ENCODE measurements at places on chromosomes 1 and 21. TPM values are rescaled to one million over a fixed set of nuclear protein-coding genes. Genes with fewer than 3 reads are reported as not detected.

Gene PLA2G2D
- not detected for polyA plus RNA-seq

Gene LIPI
- not detected for polyA plus RNA-seq

Gene FAM151A
- not detected for polyA plus RNA-seq

Gene LDLRAD1
- polyA plus RNA-seq = not detected

Gene NCAM2
- 0.07 TPM for polyA plus RNA-seq

Gene OR10Z1
- polyA plus RNA-seq = not detected

Gene PPOX
- polyA plus RNA-seq = 20.1 TPM

GRCh38 chr1:243855616-243856318, 5.7 kb upstream of the AKT3 start:
- H3K4me1 ChIP-seq = no peaks in the 10 kb centered on the region
- no peak overlapping the region for H3K4me3 ChIP-seq
- H3K36me3 ChIP-seq = no peaks in the 10 kb centered on the region
- DNase-seq = no peak

DNA sequence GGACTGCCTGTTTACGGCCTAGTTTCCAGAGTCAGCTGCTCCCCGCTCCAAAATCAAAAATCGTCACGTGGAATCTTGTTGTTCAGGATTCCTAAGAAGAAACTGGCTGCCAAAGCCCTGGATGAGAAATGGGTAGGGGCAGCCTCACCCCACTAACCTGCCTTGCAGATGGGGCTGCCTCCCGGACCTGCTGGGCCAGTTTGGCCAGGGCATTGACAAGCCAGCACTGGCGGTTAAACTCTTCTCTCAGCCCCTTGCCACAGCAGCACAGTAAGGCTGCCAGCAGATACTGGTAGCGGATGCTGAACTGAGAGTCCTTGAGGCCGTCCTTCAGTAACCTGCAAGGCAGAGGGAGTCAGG, 31.6 kb upstream of the PPP1R15B start:
- no peak overlapping the region for H3K4me3 ChIP-seq
- no peak for DNase-seq
- peaks cover 8% of the 10 kb centered on the region for H3K4me1 ChIP-seq
- no peak overlapping the region for H3K27ac ChIP-seq

- no peaks in the 10 kb centered on the region for H3K36me3 ChIP-seq
- no peak overlapping the region for H3K27ac ChIP-seq
- no peaks in the 10 kb centered on the region for H3K27me3 ChIP-seq
- H3K4me1 ChIP-seq = no peaks in the 10 kb centered on the region
- H3K4me3 ChIP-seq = no peak overlapping the region
Measured at GRCh38 chr1:92430030-92430429, 56.7 kb downstream of the GFI1 start.

DNA sequence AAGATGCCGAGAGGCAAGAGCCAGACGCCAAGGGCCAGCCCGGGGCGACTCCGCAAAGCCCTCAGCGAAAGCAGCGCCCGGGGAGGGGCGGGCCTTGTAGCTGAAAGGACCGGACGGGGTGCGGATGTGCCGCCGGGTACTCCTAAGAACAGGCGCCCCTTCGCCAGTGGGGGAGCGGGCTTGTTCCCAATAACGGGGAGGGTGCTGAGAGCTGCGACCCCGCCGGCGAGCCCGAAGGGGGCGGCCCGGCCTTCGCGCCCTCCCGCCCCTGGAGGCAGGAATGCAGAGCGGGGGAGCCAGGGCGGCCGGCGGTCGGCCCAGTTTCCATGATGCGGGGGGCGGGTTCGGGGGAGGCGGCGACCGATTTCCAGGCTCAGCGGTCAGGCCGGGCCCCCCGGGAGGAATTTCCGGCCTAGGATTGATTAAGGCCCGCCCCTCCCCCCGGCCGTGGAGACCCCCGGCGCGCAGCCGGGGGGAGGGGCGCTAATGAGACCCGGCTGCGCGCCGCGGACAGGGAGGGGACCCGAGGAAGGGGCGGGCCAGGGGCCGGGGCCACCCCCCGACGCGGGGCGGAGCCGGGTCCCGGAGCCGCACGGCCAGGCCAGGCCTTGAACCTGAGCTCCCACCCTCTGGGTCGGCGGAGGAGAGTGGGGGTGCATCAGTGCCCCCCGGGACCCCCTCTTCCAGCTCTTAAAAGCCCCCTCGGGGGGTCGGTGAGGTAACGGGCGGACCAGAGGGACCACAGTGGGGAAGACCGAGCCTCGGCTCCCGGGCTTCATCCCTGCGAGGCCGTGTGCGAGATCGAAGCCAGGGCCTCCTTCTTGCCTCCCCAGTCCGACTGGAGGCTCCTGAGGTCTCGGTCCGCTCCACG, 898 bp upstream of the TMEM200B start:
- peak overlapping the region; percentile 48 for H3K4me3 ChIP-seq
- H3K27me3 ChIP-seq = no peaks in the 10 kb centered on the region
- H3K36me3 ChIP-seq = no peaks in the 10 kb centered on the region
- peak; percentile 47 for DNase-seq
- no peak overlapping the region for H3K27ac ChIP-seq
- H3K4me1 ChIP-seq = peaks cover 11% of the 10 kb centered on the region

GRCh38 chr21:27418346-27418745, 451.5 kb upstream of the ADAMTS5 start:
- H3K4me3 ChIP-seq = no peak overlapping the region
- H3K27me3 ChIP-seq = no peaks in the 10 kb centered on the region
- no peak overlapping the region for H3K27ac ChIP-seq
- DNase-seq = no peak

- no peak for DNase-seq
- H3K36me3 ChIP-seq = no peaks in the 10 kb centered on the region
- H3K27me3 ChIP-seq = no peaks in the 10 kb centered on the region
- no peak overlapping the region for H3K27ac ChIP-seq
- no peak overlapping the region for H3K4me3 ChIP-seq
Measured at GRCh38 chr1:201344206-201345080, 33.0 kb downstream of the TNNT2 start.

- H3K27ac ChIP-seq = peak overlapping the region; percentile 22
- no peak overlapping the region for H3K4me3 ChIP-seq
- no peak for DNase-seq
Measured at GRCh38 chr1:109529881-109530456, 9.7 kb upstream of the GPR61 start.

GRCh38 chr1:4045397-4046010, 145.4 kb upstream of the C1orf174 start:
- no peak overlapping the region for H3K27ac ChIP-seq
- no peak overlapping the region for H3K4me3 ChIP-seq
- no peaks in the 10 kb centered on the region for H3K27me3 ChIP-seq
- H3K36me3 ChIP-seq = no peaks in the 10 kb centered on the region
- no peaks in the 10 kb centered on the region for H3K4me1 ChIP-seq

DNA sequence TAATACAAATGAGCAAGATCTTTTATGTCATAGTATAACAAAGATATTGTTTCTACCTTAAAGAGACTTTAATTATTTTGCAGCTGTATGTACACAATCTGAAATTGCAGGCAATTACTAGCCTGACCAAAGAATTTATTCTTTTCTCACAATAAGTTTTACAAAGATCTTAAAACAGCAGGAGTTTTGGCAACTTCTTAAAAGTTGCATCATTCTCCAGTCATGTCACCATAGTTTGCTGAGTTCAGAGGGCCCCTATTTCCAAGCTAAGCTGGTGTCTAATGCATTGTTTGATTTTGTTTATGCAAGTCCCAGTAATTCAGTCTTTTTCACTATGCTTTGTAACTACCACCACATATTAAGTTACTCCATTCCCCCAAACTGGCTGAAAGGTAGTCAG, 114.8 kb downstream of the DNAH14 start:
- H3K36me3 ChIP-seq = no peaks in the 10 kb centered on the region
- H3K27me3 ChIP-seq = no peaks in the 10 kb centered on the region
- no peaks in the 10 kb centered on the region for H3K4me1 ChIP-seq
- no peak for DNase-seq

DNA sequence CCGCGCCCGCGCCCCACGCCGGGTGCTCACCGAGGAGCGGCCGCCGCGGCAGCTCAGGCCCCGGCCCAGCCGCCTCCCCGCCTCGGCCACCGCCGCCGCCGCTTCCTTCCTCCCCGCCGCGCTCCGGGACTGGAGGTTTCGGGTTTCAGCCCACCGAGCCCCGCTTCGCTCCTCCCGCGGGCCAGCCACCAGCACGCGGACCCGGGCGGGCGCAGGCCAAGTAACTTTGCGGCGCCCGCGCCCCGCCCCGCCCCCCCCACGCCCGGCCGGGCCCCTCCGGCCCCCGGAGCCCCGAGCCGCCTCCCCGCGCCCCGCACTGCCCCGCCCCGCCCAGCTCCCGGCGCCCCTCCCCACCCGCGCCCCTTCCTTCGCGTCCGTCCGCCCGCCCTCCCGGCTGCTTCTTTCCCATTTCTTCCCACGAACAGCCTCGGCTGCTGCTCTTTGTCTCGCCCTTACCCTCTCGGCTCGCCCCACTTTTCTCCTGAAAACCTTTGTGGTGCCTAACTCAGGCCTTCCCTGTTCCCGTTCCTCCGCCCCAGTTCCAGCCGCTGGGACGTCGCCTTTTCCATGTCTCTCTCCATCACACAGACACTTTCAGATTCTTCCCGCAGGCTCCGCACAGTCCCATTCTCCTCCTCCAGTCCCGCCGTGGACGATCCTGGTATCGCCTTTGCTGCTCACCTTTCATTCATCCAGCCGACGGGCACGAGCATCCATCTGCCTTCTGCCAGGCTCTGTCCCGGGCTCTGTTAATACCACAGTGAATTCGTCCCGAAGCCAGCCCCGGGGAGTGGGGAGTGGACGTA, at the start of gene GPR161:
TSS of gene GPR161 (minus strand) at position 222 of the 806 bp plus-strand sequence. CDS start 32,080 bp downstream, outside the sequence.
- peak within 1 kb of the TSS; percentile 63 for H3K4me3 ChIP-seq
- peaks cover 8% of the 10 kb centered on the region for H3K4me1 ChIP-seq
- peaks cover 4% of the 10 kb centered on the region for H3K27me3 ChIP-seq
- peak; percentile 48 for DNase-seq
